ENCODE measurements at places on chromosomes 1 and 21.

- DNase-seq: no peak
Measured at GRCh38 chr21:38282921-38283320, 26.1 kb downstream of the KCNJ15 start.

DNA sequence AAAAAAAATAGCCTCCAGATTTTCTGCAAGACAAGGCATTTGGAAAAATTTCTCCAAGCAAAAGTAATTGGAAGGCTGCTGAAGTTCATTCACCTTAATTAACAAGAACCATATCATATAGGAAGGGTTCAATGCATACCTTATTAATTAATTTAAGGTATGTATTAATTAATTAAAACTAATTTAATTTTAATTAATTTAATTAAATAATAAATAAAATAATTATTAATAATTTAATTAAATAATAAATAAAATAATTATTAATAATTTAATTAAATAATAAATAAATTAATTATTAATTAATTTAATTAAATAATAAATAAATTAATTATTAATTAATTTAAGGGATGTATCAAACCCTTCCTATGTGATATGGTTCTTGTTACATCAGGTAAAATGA is 7.9 kb downstream of the OR2L13 start:
- no peak for DNase-seq

DNA sequence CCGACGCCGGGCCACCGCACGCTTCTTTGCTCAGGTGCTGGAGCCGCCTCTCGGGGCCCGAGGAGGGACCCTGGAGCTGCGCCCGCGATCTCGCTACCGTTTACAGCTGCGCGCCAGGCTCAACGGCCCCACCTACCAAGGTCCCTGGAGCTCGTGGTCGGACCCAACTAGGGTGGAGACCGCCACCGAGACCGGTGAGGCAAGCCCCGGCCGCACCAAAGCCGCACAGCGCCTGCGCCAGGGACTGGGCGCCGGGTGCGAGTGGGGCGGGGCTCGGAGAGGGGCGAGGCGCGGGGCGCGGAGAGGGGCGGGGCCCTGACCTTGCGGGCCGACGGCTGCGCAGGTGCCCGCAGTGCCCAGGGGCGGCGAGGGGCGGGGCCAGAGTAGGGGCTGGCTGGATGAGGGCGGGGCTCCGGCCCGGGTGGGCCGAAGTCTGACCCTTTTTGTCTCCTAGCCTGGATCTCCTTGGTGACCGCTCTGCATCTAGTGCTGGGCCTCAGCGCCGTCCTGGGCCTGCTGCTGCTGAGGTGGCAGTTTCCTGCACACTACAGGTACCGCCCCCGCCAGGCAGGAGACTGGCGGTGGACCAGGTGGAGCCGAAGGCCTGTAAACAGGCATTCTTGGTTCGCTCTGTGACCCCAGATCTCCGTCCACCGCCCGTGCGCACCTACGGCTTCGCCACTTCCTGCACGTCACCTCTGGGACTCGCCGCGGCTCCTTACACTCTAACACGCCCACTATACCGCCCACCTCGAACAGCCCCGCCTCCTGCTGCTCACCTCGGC is 9.8 kb upstream of the CDC20 start:
- DNase-seq: no peak

- DNase-seq: no peak
Measured at GRCh38 chr21:45542242-45542666, at the start of gene SLC19A1. Gene SLC19A1, minus strand, starts transcription at chr21:45542440. Its CDS starts 4,481 bp downstream, at chr21:45537959.

DNA sequence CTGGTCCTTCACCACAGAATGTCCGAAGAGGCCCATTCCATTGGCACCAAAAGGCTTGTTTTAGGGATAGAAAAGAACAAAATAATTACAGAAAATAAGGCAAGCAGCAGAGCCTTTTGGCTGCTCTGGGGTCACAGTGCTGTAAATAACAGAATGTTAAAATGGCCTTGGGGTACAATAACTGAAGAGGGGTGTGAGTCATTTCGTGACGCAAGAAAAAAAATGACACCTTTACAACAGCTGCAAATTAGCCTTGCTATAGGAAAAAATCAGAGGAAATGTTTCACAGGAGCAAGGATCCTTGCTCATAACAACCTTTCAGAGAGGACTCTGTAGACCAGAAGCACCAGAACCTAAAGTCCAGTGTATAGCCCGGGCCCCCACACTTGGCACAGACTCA is 483.4 kb downstream of the OMA1 start:
- no peak for DNase-seq

DNA sequence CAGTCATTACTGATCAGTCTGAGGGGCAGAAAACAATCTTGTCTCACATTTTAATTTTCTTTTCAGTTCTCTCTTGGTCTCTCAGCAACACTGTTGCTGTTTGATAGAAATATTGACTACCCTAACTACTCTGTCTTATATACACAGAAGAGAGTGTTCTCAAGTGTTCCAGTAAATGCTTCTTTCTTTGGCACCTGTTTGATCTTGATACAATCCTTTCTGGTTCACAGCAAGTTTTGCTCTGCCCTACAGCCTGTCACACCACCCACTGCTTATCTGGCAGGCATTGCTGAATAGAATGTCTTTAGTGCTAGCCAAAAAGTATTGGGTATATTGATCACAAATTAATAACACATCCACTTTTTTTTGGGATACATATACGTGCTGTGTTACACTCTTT is 75.7 kb upstream of the WLS start:
- DNase-seq: no peak

DNA sequence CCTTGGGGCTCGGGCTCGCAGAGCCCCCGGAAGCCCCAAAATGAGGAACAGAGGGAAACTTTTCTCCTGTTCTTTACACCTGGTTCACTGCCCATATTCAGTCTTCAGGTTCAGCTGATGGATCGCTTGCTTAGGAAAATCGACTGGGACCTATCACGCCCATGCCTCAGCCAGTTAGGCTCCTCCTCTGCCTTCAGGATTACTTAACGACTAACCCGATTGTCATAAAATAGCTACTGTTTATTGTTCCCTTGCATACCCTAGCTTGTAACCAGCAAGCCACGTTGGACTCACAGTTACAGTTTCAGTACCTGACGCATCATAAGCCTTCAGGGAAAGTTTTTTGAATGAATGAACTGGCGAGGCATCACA is 692 bp downstream of the TARDBP start:
- no peak for DNase-seq

GRCh38 chr1:101044259-101044658 is 18.7 kb upstream of the DPH5 start:
- no peak for DNase-seq

DNA sequence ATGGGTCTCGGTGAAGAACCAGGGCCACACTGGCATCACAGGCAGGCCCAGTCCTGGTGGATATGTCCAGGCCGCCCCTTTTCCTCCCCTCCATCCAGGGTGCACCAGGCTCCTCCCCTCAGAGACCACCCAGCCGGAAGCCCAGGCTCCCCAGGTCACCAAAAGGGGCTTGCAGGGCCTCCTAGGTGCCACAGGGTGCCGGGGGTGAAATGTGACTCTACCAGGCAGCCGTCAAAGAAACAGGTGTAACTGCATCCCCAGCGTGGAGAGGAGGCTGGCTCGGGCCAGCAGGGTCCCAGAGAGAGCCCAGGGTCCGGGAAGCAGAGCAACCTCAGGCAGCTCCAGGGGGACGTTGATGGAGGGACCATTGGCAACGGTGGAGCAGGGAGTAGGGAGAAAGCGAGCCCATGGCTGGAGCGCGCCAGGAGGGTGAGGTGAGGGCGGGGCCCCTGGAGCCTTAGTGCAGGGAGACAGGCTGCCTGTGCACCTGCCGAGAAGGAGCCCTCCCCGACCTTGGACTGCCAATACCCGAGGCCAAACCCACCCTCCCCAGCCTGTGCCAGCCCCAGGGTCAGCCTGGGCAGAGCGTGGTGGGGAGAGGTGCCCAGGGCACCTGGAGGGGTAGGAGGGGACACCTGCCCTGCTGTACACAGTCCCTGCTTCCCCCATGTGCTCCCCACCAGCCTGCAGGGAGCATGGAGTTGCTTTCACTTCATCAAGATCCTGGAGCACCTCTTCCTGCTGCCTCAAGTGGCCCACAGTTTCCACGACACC is 48.3 kb upstream of the POFUT2 start:
- DNase-seq: no peak

GRCh38 chr1:3466366-3467075 is 12.1 kb downstream of the ARHGEF16 start:
- DNase-seq: no peak

DNA sequence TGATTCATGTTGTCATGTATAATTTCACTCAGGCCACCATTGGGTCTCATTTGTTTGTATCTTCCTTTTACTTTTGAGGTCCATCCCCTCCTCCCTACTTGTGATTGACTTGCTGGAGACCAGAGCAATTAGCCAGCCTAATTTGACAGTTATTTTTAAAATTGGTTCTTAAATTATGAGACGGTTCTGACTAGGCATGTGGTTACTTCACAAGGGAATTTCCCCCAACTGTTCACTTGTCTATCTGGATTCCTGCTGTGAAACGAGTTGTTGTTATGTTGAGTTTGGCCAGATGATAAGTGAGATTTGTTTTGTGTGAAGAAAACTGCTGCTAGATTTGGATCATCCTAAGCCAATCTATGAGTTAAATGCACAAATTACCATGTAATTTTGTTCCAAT is 359.1 kb downstream of the BARHL2 start:
- no peak for DNase-seq

DNA sequence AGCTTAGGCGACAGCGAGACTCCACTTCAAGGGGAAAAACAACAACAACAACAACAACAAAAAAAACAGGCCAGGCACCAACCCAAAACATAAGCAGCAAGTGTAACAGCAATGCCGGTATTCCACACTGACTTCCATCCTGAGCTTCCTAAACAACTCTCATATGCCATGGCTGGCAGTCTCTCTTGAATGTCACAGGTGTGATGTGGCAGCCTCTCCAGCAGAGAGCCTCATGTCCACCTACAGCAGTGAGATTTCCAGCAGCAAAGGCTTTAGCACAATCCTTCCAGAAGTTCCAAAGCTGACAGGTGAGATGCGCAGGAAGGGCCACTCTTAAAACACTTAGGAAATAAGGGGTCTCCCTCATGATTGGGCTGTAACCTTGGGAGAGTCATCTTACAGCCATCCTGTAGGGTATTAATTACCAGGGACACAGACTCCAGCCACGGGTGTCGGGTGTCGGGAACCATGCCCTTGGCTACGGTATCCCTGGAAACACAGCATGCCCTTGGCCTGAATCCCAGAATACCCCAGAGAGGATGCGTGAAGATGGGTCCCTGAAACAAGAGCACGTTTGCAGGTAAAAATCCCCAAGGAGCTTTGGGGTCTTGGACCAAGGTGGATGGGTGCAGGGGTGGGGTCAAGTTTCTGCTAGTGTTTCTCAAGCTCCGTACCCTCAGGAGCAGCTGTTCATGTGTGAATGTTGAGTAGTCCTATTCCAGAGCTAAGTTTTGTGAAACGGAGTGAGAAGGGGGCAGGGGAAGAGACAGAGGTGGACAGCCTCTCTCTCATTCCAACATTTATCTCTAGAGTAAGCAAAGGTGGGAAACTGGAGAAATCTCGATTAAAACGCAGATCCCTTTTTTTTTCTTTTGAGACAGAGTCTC is 31.4 kb downstream of the CLSTN1 start:
- DNase-seq: no peak

DNA sequence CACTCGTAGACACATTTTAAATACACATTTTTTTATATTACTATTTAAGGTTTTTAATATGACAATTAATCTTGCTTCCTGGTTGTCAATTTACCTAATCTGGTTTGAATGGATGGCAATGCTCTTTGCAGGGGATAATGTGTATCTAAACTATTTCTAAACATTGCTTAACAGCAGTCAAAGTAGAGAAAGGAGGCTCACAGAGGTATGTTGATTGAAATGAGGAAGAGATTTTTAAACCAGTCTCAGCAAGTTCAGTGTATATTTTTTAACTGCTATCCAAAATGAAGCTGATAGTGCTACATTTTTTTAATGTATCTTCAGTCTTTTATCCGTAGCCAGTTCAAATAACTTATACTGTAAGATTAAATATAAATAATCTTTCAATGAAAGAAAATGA is 17.4 kb downstream of the FMO1 start:
- no peak for DNase-seq

DNA sequence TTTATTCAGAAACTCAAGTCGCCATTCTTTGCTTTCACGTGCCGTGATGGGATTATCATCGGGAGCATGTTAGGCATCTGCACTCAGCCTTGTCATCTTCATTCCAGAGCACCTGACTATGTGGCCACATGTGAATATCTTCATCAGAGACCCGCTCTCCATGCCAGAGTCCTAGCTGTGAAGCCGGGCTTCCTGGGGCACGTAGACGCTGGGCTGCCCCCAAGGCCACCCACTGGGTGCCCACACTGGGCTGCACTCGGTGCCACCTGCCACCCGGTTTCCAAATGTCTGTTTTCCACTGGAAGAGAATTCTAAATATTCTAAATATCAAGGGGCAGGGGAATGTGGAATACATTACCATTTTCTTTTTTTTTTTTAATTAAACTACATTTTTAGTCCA is 43.8 kb downstream of the SLC37A1 start:
- no peak for DNase-seq

DNA sequence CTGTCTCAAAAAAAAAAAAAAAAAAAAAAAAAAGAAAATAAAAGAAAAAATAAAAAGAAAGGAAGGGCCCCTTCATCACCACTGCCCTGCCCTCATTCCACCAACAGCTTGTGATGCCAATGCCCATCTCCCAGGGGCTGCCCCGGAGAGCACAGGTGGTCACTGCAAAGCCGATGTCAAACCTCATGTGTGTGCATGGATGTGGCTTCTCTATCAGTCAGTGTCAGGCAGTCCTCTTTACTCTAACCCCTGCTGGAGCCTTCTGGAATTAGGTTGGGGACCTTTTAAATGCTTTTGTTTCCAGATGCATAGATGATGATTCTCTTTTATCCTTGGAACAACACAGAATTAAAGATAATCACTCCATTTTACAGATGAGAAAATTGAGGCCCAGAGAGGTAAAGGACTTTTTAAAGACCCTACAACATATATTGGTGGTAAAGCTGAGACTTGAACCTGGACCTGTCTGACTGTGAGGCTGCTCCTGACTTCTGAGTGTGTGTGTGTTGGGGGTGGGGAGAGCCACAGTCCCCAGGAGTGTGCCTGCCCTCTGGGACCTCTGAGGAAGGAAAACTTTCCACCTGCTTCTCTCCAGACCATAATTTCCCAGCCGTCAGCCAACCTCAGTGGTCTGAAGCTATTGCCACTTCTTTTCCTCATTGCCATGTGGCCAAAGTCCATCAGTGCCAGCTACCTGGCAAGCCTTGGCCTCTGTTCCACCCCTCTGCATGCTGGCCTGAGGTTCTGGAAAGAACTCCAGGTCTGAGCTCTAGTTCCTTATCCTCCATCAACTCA is 3.0 kb upstream of the TMEM54 start:
- no peak for DNase-seq

- no peak for DNase-seq
Measured at GRCh38 chr1:30603081-30603858, 120.1 kb downstream of the MATN1 start.

All from amniotic stem cell (primary cell).